Activated CD8-positive, alpha-beta memory T cell treated with anti-CD3 and anti-CD28 coated beads for 48 hours (primary cell): ENCODE measurements at places on chromosomes 7 and 10.

GRCh38 chr10:1152386-1153250 is 96.4 kb downstream of the WDR37 start:
- DNase-seq, result no peak

- DNase-seq, result no peak
Observed at GRCh38 chr10:117345143-117345542, 30.1 kb downstream of the PDZD8 start.

- no peak for DNase-seq
Observed at GRCh38 chr10:102313221-102313896, 68.0 kb downstream of the GBF1 start.

DNA sequence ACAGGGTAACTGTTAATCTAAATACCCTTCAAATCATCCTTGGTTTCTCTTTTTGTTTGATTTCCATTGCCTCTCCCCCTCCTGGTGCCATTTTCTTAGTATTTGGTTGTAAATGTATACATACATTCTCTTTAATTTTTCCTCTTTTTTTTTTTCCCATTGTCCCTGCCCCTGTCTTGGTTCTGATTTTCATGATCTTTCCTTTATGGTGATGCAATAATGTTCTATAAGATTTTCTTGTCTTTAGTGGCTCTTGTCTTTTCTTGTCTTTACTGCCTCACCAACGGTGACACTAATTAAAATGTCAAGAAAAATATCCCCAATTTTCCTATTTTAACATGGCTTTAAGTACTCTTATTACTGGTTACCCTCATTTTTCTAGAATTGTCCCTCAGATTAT is 135.9 kb upstream of the POT1 start:
- no peak for DNase-seq

DNA sequence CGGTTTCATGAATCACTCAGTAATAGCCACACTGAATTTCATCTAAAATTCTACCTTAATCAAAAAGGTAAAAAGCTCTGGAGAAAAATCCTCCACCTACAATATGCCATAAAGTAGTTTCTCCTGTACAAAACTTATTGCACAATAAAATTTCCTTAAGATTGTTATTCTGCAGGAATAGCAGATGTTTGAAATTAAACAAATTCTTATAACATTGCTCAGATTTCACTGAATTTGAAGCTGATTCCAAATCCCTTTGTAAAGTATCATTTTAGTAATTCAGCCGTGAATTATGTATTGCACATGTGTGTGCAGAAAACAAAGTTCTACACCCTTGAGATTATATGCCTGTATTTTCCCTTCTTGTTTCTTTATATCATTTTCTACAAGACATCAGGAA is 123.8 kb downstream of the AMPH start:
- DNase-seq, result no peak

GRCh38 chr7:93359520-93360198 is 127.5 kb downstream of the VPS50 start:
- DNase-seq, result no peak

GRCh38 chr10:96637709-96638108 is 50.9 kb upstream of the TM9SF3 start:
- no peak for DNase-seq

DNA sequence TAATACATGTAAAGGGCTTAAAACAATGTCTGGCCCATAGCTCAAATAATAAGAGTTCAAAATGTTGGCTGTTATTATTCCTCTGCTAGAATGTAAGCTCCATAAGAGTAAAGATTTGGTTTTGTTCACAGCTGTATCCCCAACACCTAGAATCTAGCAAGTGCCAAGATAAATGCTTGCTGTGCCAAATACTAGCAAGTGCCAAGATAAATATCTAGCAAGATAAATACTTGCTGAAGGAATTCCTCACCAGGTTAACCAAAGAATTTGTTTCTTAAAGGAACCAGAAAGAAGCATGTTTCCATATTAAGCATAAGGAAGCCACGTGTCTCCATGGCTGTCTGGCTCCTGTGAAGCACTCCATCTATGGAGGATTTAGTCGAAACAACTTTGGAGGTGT is 235.2 kb upstream of the SP4 start:
- no peak for DNase-seq

GRCh38 chr10:13787015-13787421 is 200.3 kb downstream of the PRPF18 start:
- DNase-seq, result peak; percentile 36

DNA sequence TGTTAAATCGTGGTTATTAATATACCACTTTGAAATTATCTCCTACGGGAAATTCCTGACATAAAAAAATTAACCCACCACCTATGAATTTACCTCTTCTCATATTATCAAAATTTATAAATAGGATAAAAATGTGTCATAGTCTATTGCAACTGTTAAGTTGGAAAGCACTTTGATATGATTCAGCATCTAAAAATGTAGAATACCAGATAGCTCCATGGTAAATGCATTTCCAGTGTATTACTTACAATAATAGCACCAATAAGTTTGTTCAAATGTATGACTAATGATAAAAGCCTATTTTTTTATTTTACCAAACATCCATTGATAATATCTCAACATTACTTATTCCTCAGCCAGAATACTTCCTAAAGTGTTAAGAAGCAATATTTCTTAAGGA is 13.6 kb upstream of the KCND2 start:
- no peak for DNase-seq

DNA sequence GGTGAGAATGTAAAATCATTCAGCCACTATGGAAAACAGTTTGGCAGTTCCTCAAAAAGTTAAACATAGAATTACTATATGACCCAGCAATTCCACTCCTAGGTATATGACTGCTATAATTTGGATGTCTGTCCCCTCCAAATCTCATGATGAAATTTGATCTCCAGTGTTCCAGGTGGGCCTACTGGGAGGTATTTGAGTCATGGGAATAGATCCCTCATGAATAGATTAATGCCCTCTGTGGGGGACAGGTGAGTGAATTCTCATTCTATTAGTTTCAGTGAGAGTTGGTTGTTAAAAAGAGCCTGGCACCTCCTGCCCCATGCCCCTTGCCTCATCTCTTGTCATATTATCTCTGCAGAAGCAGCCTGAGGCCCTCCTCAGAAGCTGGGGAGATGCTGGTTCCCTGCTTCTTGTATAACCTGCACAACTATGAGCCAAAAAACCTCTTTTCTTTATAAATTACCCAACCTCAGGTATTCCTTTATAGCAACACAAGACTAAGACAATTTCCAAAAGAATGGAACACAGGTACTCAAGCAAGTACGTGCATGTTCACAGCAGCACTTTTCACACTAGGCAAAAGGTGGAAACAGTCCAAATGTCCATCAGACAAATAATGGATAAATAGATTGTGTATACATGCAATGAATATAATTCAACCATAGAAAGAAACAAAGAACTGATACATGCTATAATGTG is 8.8 kb upstream of the SLC25A28 start:
- no peak for DNase-seq

- DNase-seq, result no peak
Observed at GRCh38 chr10:108970016-108970415, 953.3 kb downstream of the XPNPEP1 start.

GRCh38 chr10:75685187-75685586 is 253.8 kb downstream of the LRMDA start:
- no peak for DNase-seq

DNA sequence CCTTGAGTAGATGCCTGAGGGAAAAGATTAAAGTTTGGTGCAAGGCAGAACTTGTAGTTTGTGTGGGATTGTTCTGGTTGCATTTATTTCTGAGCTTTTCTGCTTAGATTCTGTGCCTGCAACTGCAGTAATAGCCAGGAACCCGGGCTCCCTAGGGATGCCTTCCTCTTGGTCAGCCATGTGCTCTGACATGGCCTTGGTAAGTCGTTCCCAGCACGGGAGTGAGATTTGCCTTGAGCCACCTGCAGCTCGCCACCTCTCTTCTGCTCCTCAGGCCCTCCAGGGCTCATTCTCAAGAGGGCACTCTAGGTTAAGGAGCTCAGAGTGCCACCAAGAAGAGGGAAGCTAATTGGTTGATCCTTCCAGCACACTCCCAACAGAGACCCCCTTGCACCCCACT is 350.6 kb upstream of the MKI67 start:
- no peak for DNase-seq

- DNase-seq, result no peak
Observed at GRCh38 chr10:13003004-13003403, 1.5 kb upstream of the CCDC3 start.

GRCh38 chr7:36148422-36149065 is 4.5 kb upstream of the EEPD1 start:
- no peak for DNase-seq

DNA sequence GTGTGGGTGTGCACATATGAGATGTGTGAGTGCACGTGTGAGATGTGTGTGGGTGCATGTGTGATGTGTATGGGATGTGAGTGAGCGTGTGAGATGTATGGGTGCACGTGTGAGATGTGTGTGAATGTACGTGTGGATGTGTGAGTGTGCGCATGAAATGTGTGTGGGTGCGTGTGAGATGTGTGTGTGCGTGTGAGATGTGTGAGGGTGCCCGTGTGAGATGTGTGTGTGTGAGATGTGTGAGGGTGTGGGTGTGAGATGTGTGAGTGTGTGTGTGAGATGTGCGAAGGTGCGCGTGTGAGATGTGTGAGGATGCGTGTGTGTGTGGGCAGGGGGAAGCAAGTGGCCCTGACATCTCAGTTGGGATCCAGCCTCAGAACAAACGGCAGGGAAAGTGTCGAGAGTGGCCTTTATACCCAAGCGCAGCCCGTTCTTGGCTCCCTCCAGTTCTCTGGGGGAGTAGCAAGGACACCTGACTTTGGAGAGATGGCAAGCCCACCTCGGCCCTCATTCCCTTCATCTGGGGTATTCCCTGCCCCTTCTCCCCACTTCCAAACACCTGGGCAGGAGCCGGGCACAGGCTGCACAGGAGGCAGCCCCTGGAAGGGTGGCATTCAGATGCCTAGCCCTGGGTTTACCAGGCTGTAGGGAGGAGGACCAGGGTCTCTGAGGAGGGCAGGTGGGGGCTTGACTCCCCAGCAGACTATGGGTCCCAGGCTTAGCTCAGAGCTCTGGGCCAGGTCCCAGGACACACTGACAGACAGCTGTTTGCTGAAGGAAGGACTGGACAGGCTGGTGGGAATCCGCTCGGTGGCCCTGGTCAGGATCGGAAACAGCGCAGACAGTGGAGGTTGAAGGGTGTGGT is 31.6 kb downstream of the PPIF start:
- no peak for DNase-seq

- no peak for DNase-seq
Observed at GRCh38 chr10:90871279-90871765, 452 bp upstream of the RPP30 start.

- no peak for DNase-seq
Observed at GRCh38 chr7:128017460-128017859, 13.8 kb downstream of the LRRC4 start.
